ENCODE measurements at places on chromosomes 4 and X.
A peak's percentile ranks its signal among the peaks of the same experiment; 100 is the strongest.

DNA sequence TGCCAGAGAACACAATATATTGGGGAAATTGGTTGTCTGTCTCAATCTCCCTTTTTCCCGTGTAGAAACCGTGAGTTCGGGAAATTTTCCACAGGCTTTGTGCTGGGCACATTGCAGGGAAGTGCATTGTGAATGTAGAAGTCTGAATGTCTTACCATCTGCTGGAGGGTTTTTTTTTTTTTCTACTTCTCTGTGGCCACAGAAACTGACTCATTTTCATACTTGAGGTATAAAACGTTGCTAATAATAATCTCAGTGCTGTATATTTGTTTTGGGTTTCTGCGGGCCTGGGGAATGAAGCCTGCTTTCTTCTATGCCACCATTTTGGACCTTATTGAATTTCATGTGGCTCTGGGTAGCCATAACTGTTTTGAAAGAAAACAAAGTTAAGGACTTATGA, 1001.2 kb downstream of the STIM2 start:
- DNase-seq: peak; percentile 7

DNA sequence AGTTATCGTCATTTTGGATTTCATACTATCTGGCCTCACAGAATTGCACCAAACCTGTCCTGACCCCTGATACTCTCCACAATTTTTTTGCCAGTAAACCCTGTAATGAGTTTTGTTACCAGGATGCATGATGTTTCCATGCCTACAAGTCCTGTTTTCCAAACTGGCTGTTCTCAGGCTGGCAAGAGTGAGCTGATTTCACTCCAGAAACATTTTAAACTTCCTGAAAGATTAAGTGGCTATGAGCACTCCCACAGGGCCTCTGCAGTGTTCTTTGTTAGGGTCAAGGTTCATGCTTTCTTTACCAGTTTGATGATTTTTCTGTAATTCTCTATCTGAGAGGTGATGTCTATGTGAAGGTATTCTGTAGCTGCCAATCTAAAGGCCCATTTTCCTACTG, 31.7 kb upstream of the PDLIM3 start:
- DNase-seq: peak; percentile 51

DNA sequence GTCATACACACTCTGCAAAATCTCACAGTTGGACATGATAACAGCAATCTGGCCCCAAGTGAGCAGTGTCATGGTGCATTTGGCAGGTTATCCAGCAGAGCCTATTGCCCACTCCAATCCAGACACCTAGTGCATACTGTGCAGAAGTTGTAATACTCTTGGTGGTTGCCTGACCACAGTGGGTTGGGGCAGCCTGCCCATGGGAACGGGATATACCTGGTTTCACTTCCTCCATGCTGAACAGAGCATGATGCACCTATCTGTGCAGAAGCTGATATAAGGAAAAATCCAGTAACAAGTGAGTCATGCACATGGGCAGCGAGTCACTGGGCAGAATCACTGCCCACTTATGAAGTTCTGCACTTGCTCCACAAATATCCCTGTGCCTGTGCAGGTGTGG, 105.3 kb upstream of the IGSF1 start:
- no peak for DNase-seq

GRCh38 chr4:187666034-187666433, 329.5 kb upstream of the ZFP42 start:
- no peak for DNase-seq

GRCh38 chr4:75659512-75660031, 13.6 kb downstream of the G3BP2 start:
- no peak for DNase-seq

GRCh38 chrX:120790118-120790517, 85.5 kb downstream of the CT47B1 start:
- peak; percentile 45 for DNase-seq

DNA sequence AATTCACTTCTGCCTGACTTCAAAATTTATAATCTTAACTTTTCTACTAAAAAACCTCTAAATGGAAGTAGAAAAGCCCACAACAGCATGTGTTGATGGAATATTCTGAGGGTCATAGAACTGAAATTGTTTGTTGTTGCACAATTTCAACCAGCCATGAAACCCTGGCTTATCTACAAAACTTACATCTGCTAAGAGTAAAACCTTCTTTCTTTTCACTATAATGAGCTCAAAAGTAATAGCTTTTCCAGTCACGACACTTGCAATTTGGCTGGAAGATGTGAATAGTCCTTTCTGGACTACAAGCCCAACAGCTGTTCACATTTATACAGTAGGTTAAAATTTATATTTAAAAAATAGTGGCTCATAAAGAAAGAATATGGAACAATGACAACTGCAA, 250.0 kb downstream of the GPAT3 start:
- DNase-seq: no peak

DNA sequence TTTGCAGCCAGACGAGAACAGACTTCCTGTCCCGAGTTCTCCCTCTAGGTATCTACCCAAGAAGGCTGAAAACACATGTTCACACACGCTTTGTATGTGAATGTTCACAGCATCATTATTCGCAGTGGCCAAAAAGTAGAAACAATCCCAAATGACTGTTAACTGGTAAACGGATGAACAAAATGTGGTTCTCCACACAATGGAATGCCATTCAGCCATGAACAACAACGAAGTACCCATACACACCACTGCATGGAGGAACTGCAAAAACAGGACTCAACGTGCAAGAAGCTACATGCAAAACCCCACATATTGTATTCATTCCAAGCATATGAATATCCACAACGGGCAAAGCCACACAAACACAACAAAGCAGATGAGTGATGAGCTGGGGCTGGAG, 45.0 kb downstream of the PDHA1 start:
- DNase-seq: no peak

DNA sequence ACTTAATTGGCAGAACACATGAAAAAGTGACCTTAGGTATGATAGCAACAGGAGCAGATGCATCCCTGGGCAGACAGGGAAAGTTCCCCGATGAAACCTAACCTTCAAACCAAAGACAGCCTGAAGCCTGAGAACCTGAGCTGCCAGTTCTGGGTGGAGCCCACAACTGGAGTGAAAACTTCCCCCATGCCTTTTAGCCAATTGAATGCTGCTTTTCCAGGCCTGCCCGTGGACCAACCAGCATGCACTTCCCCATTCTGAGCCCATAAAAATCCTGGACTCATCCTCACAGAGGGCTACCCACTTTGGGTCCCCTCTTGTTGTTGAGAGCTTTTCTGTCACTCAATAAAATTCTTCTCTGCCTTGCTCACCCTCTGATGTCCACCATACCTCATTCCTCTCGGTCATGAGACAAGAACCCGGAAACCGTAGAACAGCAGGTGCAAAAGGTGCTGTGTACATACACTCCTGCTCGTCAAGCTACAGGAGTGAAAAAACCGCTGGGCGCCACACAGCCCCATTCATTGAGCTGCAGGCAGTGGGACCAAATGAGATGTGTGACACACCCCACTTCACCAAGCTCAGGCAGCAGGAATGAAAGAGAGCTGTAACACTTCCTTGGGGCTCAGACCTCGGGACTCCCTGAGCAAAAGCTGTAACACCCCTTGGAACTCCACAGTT, 13.9 kb upstream of the SLC7A11 start:
- no peak for DNase-seq

DNA sequence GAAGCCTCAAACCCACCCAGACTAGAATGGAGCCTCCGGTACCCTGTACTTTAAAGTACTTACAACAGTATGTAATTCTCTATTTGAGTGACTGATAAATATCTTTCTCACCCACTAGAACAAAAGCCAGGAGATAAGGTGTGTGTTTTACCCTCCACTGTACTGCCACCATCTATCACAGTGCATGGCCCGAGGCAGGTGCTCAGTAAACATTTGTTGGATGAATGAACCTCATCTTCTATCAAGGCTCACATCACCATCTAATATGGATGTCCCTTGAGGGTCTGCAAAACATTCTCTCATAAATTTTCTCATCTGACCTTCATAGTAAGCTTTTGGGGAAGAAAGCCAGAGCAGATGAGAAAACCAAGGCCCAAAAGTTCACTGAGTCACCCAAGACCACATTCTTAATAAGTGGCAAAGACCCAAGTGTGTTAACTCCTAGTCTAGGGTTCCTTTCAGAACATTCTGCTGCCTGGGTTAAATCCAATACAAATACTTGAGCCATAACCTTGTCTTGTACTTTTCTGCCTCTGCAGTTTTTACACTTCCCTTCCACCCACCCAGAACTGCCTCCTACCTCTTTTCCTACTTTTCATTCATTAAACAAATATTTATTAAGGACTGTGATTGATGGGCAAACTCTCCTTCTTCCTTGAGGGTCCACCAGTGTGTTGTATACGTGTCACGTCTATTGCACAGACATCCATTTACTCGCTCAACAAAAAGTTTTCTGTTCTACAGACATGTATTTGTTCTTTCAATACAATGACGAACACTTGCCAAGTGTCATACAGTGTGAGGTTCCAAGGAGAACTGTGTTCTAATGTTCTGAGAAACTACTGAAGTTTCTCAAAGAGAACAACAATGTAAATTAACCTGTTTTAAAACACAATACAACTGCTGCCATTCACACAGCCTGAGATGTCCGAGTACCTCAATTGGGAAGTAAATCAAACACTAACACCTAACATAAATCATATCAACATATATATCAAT, 35.7 kb downstream of the APBB2 start:
- DNase-seq: peak; percentile 63

DNA sequence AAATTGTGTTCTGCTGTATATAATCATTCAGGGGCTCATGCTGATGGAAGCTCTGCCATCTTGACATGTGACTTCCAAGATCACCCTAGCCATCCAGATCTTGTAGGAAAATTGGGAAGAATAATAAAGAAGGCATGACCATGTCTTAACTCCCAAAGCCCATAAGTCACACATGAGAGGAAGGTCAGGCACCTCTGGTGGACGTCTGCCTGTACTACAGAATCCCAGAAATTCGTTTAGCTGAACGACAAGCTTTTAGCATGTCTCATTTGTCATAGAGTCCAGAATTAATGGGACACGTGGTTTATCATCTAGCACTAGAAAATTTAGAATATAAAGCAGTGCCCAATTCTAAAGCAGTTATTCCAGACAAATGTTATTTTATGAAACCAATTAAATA, 212.7 kb downstream of the CENPC start:
- peak; percentile 2 for DNase-seq

GRCh38 chrX:33087411-33087810, 123.9 kb downstream of the DMD start:
- DNase-seq: no peak

DNA sequence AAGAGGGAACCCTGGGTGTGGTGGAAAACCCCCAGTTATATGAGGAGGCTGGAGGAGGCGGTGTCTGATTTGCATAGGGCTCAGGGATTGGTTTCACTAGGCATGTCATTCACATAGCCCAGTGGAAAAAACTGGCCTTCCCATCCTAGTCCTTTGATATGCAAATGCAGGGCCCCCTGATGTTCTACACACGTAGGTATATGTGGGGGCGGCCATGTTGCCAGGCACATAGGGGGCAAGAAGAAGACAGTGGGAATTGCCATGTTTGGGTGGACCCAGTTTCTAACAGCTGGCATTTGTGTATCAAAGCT, 34.0 kb upstream of the ENPP6 start:
- no peak for DNase-seq
